ENCODE measurements at places on chromosomes 2 and 18.

DNA sequence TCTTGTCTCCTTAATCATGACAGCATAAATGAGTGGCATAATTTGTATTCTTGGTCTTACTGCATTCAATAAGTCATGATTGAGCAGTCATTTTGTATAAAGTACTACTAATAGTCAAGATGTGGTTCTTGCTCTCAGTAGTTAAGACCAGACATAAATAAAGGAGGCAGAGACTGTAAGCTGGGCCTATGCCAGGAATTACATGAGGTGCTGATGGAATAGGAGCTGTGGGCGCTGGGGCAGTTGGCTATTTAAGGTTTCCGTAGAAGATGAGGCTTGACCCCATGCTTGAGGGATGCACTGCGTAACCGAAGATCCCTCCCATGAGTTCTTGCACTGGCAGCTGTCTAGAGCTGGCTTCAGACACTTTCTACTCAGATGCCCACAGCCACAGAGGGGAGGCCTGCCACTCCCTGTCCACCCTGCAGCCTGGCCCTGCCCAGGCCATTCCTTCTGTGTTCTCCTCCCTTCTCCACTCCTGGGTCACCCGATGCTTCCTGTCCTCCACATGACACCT lies 150.9 kb upstream of the REV1 start:
- no peak for DNase-seq

- DNase-seq, result no peak
These were observed 116.1 kb upstream of the ZNF516 start for GRCh38 chr18:76610933-76611749.

- no peak for DNase-seq
These were observed 141.0 kb downstream of the MAP2 start for GRCh38 chr2:209564816-209565215.

GRCh38 chr18:34913837-34914661 lies 127.2 kb upstream of the MAPRE2 start:
- DNase-seq, result no peak

DNA sequence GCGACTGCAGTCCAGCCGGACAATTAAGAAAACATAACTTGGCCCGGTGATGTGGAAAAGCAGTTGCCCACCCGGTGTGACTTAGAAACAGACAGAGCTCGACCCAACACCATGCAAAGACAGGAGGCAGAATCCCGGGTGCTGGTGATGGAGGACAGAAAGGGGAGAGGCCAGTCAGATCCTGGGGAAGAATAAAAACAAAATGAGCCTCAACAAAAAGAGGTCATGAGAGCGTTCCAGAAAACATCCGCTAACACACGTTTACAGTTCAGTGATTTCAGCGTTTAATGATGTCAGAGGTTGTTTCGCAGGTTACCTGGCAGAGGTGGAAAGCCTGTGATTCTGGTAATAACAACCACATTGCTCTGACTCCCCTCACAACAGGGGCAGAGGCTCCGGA lies 111.9 kb downstream of the OSR1 start:
- no peak for DNase-seq

DNA sequence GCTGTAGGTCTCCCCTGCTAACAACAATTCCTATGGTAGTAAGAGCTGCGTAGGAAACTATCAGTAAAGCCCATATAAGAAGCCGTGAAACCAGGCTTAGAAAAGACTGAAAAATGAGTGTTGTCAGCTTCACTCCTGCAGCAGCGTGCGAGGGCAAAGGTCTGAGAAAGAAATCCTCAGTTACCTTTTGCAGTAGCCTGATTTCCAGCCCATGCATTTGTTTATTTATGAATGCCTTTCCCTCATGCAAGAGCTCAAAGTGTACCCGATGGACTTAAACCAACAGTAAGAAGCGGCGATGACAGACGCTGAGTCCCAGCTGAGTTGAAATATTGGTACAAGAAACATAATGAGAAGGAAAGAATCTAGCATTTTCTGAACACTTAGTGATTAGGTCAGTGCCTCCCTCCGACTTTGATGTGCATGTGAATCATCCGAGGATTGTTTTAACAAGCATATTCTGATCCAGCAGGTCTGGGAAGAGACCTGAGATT lies 15.0 kb upstream of the POLI start:
- no peak for DNase-seq

- DNase-seq, result no peak
These were observed 6.0 kb downstream of the WDR54 start for GRCh38 chr2:74427551-74427950.

DNA sequence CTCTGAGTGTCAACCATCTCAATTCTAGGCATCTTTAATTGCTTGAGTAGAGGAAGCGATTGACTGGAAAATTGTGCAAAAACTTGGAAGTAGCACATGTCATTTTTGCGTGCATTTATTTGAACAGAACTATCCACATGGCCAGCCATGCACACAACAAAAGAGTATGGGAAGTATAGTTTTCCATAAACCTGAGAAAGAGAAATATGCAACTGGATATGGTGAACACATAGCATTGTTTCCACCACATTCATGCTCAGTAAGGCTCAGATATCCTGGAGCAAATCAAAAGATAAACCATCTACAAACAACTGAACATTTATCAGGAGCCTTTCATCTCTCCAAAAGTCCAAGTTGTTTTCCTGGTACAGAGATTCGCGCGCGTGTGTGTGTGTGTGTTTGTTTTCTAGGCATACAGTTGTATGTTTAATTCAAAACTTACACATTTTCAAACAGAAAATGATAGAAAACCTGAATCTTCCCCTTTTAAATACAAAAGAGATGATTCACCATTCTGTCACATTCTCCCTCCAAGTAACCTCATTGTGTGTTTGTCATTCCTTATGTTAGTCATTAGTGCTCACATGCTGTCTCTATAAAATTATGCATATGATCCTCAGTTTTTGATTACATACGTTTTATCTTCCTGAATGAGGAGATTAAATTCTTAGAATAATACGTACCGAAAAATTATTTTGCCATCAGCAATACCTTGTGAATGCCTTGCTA lies 780.4 kb upstream of the NRXN1 start:
- DNase-seq, result no peak

DNA sequence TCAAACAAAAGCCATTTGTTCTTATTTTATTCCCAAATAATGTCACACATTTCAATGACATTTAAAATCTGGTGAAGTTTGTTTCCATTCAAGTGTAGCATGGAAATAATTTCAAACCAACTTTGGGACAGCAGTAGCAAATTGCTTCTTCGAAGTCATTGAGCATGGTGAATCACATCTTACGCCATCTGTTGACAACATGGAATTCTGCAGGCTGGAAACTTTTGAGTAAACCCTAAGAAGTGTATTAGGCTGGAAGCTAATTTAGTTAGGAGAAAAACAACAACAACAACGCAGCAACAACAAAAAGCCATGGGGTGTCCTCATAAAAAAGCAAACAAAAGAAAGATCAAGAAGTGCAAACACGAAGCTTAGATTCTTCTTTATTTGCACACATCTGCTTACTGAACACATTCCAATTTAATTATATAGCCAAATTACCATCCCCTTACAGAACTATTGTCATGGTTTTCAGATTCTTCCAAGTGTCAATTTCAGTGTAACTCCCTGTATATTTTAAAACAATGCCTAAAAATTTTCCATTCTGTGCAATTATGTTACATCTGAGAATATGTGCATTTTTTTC lies 659.0 kb upstream of the CDH7 start:
- peak; percentile 33 for DNase-seq

Data from NCI-H345 (cell line).